ENCODE measurements at places on chromosomes 13 and 19. TPM values are rescaled to one million over a fixed set of nuclear protein-coding genes. Genes with fewer than 3 reads are reported as not detected.

Gene EBI3
- total RNA-seq, result 15.6 TPM

Gene IQCN
- total RNA-seq, result 63.6 TPM

Gene SHISA7
- not detected for total RNA-seq

Gene CYSLTR2
- not detected for total RNA-seq

Gene ZGLP1
- 6.4 TPM for total RNA-seq

- no peak overlapping the region for H3K4me3 ChIP-seq
- peaks cover 26% of the 10 kb centered on the region for H3K4me1 ChIP-seq
- H3K27me3 ChIP-seq, result no peaks in the 10 kb centered on the region
- no peak overlapping the region for H3K27ac ChIP-seq
Measured at GRCh38 chr19:48631225-48631624, 6.0 kb downstream of the DBP start.

DNA sequence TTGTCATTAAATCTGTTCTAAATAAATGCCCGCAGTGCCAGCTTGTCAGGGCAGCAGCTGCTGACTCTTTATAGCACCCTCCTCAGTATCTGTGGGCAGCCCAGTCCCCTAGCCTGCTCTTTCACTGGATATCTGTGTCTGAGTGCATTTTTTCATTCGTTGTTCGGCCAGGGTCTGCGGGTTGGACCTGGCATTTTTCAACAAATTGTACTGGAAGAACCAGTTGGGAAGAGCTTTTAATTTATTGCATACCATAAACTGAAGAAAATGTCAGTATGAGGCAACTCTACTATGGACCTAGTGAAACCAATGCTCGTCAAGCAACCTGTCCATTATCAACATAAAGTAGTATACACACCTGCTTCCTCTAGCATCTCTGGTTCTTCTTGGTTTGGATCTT lies 8.6 kb downstream of the NLRP13 start:
- no peak overlapping the region for H3K4me3 ChIP-seq
- no peaks in the 10 kb centered on the region for H3K27me3 ChIP-seq
- no peak overlapping the region for H3K27ac ChIP-seq

- peaks cover 3% of the 10 kb centered on the region for H3K4me1 ChIP-seq
- H3K27ac ChIP-seq, result no peak overlapping the region
- H3K27me3 ChIP-seq, result no peaks in the 10 kb centered on the region
- H3K4me3 ChIP-seq, result no peak overlapping the region
- DNase-seq, result no peak
- H3K36me3 ChIP-seq, result peaks cover 100% of the 10 kb centered on the region
Measured at GRCh38 chr19:16125737-16126495, 14.2 kb downstream of the RAB8A start.

Gene CGB8
- not detected for total RNA-seq

- H3K4me3 ChIP-seq, result no peak overlapping the region
- H3K36me3 ChIP-seq, result peaks cover 3% of the 10 kb centered on the region
- no peaks in the 10 kb centered on the region for H3K27me3 ChIP-seq
- H3K27ac ChIP-seq, result no peak overlapping the region
- no peak for DNase-seq
- no peaks in the 10 kb centered on the region for H3K4me1 ChIP-seq
Measured at GRCh38 chr13:41673640-41674039, 216.3 kb downstream of the RGCC start.

All from B cell (primary cell).